ENCODE measurements at places on chromosomes 1 and 21.
A peak's percentile ranks its signal among the peaks of the same experiment; 100 is the strongest.

GRCh38 chr1:245590726-245591125 is 435.9 kb downstream of the KIF26B start:
- DNase-seq: no peak

DNA sequence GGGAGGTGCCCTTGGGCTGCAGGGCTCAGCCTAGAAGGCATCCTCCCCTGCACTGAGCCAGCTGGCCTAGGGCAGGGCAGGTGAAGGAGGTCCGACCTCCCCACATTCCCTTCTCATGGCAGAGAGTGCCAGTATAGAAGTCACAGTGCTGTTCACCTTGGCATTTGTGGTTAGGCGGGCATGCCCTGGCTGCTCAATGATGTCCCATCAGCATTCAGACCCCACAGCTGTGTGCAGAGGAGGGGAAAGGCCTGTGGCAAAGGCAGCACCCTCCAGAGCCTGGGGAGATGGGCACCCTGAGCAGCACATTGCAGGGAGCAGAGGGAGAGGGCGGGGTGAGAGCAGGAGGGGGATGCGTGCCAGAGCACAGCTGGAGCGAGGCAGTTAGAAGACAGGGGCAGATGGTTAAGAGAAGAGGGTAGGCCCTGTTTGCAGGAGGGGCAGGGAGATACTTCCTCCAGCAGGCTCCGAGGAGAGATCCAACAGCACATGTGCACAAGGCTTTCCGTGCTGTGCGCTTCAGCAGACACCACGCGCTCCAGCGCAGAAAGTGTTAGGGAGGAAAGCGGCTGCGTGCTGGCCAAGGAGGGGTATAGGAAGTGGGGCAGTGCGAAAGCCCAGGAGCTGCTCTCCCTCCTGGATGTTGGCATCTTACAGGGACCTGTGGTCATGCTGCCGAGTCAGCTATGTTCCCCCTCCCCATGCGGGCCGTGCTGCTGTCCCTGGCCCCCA is 43.7 kb upstream of the COL6A1 start:
- DNase-seq: no peak

GRCh38 chr1:219159946-219160645 is 13.6 kb upstream of the LYPLAL1 start:
- no peak for DNase-seq

DNA sequence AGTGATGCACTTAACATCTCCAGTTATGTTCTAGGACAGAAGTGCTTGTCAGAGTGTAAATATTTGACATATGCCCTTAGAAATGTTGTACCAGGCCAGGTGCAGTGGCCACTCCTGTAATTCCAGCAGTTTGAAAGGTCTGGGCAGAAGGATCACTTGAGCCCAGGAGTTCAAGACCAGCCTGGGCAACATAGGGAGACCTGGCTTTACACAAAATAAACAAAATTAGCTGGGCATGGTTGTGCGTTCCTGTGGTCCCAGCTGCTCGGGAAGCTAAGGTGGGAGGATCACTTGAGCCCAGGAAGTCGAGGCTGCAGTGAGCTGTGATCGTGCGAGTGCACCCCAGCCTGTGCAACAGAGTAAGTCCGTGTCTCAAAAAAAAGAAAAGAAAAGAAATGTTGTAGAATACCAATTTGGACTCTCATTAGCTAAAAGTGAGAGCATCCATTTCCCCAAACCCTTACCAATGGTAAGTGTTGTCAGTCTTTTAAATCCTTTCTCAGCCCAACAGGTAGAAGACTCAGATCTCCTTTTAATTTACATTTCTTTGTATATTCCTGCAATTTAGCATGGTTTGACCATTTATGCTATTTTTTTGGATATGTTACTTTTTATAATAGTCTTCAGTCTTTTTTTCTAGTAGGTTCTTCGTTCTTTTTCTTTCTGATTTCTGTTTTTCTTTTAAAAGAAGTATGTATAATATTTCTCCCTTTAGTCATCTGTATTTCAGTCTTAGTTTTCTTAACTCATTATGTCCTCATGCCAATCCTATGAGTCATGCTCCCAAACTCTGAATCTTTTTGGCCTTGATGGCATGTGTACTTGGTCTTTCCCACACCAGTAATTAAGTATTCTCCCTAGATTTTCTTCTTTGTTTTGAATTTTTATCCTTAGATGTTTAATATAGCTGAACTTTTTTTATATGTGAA is 74.4 kb downstream of the CAMTA1 start:
- peak; percentile 97 for DNase-seq

DNA sequence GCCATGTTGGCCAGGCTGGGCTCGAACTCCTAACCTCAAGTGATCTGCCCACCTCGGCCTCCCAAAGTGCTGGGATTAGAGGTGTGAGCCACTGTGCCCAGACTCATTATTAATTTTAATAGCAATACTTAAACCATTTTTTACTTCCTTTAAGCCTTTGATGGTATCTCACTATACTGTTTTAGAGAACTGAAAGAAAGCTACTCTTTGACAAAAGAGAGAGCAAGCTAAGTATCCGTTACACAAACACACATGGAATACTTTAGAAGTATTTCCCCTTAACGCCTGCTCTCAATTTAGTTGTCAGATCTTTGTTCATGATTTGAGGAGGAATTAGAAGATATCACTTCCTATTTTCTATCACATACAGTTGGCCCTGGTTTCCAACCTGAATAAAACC is 189.4 kb downstream of the COP1 start:
- DNase-seq: no peak

DNA sequence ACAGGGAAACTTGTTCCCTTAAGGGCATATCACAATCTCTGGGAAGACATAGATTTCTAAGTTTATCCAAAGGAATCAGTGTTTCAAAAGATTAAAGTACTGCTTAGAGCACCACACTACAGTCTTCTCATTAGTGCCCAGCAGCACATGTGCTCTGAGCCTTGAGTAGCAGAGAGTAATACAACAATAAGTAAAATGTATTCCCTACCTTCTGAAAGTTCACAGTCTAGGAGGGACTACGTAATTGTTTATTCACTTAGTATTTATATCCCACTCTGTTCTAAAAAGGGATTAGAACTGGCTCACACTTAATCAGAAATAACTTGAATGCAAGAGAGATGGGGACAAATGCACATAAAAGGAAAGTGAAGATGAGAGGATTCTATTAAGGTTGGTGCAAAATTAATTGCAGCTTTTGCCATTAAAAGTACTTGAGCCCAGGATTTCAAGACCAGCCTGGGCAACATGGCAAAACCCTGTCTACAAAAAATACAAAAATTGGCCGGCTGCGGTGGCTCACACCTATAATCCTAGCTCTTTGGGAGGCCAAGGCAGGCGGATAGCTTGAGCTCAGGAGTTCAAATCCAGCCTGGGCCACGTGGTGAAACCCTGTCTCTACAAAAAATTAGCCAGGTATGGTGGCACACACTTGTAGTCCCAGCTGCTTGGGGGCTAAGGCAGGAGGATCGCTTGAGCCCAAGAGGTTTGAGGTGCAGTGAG is 9.0 kb downstream of the SYNC start:
- no peak for DNase-seq

DNA sequence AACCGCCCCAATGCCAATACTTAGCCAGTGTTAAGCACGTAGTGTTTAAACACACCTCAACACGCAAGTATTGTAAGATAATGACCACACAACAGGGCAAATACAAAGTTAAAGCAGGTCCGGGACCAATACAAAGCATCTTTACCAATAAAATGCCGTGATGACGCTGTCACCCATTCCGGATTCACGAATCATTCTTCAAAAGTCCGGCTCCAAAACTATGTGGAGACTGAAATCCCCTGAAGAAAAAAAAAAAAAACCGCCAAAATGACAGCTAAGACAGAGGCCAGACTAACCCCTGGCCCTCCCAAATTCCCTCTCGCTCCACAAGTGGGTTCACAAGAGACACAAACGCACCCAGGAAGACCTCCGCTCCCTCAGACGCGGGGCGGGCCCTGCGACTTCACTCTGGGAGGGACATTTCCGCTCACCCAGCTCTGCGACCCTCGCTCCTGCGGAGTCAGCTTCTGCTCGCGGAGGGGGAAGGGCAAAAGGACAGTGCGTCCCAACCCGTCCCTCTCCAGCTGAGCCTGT is 625 bp upstream of the DARS2 start:
- no peak for DNase-seq

GRCh38 chr1:180230791-180231505 is 884 bp downstream of the LHX4 start:
- no peak for DNase-seq

DNA sequence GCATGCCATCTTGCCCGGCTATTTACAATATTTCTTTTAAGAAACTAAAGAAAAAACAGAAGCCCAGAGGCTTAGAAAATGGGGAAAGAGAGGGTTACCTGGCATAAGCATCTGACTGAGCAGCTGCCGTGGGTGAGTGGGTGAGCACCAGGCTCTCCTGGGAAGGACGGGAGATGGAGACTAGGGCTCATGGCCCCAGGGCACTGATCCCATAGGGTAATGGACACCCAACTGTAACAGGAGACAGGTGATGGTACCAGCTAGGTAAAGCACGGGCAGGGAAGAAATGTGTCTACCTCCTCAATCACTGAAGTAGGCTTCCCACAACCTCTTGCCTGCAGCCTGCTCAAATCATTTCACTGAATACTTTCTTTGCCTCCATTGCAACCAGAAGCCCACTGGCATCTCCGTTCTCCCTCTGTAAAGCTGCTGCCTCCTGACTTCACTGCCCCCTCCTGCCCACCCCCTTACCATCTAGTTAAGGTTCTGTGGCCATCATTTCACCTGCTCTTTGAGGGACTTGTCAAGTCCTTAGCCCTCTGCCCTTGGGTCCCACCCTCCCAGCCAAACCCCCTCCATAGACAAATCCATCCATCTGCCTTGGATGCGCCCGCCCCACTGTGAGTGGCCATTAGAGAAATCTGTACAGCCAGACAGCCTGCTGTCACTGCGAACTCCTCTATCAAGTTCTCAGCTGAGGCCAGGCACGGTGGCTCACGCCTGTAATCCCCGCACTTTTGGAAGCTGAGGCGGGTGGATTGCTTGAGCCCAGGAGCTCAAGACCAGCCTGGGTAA is 6.2 kb downstream of the TMEM125 start:
- no peak for DNase-seq

- no peak for DNase-seq
Measured at GRCh38 chr1:207902566-207902965, 8.4 kb downstream of the CD34 start.

DNA sequence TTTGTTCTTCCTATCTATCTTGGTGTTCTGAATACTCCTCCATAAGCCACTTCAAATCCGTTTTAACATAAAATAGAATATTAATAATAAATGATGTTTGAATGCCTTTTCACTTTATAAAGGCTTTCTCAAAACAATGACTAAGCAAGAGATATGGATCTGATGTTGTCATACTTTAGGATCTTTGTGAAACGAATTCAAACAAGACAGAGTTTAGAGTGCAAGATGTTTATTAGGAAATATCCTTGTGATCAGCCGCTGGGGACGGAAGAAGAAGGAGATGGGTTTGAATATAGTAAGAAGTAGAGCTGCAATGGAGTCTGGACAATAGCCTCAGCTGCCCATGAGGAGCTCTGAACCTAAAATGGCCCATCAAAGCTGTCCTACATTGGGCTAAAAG is 351.8 kb downstream of the NEGR1 start:
- no peak for DNase-seq

- peak; percentile 54 for DNase-seq
Measured at GRCh38 chr1:211420389-211420788, 71.6 kb downstream of the RD3 start.

DNA sequence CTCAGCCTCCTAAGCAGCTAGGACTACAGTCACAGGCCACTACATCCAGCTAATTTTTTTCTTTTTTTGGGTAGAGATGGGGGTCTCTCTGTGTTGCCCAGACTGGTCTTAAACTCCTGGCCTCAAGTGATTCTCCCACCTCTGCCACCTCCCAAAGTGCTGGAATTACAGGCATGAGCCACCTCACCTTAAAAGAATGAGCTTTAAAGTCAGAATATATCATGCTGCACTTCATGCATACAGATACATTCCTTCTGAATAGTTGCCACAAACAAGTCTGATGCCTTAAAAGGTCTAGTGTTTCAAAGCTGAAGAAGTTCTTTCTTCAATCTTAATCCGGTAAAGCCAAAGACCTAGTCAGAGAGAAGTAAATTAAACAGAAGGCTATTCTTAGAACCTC is 23.8 kb upstream of the CPLANE2 start:
- DNase-seq: peak; percentile 39

- peak; percentile 70 for DNase-seq
Measured at GRCh38 chr1:94925004-94925403, 1.9 kb downstream of the CNN3 start.

DNA sequence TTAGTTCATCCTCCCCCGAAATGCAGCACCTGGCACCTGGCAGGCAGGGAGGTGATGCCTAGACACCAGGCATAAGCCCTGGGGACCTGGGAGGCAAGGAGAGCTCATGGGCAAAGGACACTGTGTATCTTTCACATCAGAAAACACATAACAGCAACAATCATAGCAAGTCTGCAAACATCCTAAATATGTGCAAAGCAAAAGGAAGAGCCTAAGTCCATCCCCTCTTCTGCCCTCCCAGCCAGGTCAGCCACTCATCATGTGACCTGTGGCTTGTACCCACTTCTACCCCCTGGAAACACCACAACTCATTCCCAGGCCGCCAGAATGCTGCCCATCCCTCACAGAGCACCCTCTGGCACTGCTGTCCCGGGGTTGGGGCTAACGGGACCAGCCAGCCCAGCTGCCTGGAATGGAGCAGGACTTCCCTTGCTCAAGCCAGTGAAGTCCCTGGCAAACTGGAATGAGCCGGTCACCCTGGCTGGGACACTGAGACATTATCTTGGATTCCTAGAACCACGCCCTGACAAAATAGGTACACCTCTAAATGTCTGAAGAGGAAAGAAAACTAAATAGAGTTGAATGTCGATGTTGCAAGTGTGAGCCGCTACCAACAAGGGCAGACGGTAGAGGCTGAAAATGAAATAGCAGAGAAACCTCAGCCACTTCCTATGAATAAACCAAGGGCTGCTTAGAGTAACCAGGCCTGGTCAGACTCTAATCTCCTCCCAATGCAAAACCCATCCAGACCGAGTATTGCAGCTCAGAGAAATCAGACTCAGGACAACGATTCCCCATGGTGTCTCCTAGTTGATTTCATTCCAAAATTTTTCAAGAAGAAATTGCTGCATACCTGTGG is 29.4 kb downstream of the TMPRSS2 start:
- peak; percentile 26 for DNase-seq

GRCh38 chr1:225517697-225518096 is 89.9 kb upstream of the LBR start:
- DNase-seq: no peak

- no peak for DNase-seq
Measured at GRCh38 chr1:20493309-20493708, 7.3 kb upstream of the CAMK2N1 start.

- DNase-seq: no peak
Measured at GRCh38 chr1:43802356-43802980, 95.1 kb downstream of the ST3GAL3 start.

DNA sequence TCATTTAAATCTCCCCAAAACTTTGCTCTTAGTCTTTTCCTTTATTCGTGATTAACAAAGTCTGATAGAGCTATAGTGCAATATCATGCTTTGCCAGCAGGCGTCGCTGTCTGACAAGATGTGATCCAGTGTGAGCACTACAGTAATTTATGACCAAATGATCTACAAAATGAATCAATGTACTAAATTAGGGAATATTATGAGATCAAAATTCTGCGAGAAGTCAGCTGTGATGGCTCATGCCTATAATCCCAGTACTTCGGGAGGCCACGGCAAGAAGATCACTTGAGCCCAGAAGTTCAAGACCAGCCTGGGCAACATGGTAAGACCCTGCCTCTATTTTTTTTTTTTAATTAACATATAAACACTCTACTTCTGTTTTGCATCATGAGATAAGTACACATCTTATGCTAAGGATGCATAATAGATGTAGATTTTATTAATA is 3.6 kb upstream of the SPSB1 start:
- no peak for DNase-seq
